Stimulated activated CD8-positive, alpha-beta memory T cell treated with anti-CD3 and anti-CD28 coated beads, Interleukin-4, amount 100 ng/mL, for 4 hours (primary cell): ENCODE measurements at places on chromosomes 11 and 22.

GRCh38 chr11:114128399-114128798 lies 68.9 kb downstream of the ZBTB16 start:
- DNase-seq: no peak

DNA sequence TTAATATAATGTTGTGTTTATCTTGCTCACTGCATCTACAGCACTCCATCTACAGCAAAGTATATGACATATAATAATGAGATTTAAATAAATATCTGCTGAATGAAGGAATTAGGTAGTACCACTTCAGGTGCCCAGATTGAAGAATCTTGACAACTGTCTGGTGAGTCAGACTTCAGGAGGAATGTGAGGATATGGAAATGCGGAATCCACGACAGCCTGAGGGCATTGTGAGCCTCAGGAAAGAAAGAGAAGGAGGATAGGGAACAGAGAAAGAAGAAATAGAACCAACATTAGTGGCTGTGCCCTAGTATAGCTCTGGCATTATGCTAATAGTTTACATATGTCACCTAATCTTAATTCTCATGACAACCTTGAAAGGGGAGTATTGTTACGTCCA lies 304.4 kb downstream of the AASDHPPT start:
- no peak for DNase-seq

- no peak for DNase-seq
Measured at GRCh38 chr11:94739331-94739730, 28.8 kb upstream of the AMOTL1 start.

DNA sequence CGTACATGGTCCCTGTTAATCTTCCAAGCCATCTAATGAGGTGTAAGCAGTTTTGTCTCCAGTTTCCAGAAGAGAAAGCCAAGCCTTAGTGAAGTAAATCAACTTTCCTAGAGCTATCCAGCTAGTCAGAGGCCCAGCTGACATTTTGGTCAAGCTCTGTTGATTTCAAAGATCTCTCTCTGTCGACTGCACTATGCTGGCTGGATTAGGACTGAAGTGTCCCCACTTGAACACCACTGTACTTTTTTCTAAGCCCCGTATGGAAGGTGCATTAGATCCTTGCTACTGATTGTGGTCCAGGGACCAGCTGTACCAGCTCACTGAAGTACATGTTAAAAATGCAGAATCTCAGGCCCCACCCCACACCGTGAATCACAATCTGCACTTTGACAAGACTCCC lies 176.5 kb upstream of the NAV2 start:
- DNase-seq: no peak

DNA sequence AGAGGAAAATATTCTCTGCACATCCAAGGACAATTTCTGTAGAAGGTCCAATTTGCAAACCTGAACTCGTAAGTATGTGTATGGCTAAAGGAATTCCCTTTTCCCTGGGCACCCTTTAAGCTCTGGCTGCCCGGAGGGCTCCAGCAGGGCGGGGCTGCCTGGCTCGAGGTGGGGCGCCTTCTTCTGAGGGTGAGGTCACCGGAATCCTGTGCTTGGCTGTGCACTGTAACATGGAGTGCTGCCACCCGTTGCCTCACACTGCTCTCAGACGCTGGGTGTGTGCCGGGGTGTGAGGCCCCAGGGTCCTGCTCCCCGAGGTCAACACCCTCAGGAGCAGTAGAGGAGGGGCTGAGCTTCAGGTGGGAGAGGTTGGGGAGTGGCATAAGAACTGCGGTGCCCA lies 61.5 kb downstream of the SYN3 start:
- DNase-seq: no peak

GRCh38 chr22:47813661-47814060 lies 1051.2 kb downstream of the TBC1D22A start:
- no peak for DNase-seq

DNA sequence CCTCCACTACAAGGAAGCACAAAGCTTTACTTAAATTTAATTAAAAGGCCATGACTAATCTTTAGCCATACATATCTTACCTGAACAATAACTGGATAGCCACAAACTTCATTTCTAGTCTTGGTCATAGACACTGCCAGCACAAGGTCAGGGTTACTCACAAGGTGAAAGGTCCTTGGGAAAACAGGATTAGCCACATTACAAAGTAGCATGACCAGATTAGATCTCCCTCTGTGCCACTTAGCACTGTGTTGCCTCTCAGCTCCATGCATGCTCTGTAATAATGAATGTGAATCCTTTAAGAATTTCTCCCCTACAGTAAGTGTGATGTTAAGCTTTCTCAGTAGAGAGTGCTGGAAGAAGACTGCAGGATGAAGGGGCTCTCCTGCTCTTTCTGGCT lies 325.1 kb upstream of the MPPED2 start:
- DNase-seq: no peak

DNA sequence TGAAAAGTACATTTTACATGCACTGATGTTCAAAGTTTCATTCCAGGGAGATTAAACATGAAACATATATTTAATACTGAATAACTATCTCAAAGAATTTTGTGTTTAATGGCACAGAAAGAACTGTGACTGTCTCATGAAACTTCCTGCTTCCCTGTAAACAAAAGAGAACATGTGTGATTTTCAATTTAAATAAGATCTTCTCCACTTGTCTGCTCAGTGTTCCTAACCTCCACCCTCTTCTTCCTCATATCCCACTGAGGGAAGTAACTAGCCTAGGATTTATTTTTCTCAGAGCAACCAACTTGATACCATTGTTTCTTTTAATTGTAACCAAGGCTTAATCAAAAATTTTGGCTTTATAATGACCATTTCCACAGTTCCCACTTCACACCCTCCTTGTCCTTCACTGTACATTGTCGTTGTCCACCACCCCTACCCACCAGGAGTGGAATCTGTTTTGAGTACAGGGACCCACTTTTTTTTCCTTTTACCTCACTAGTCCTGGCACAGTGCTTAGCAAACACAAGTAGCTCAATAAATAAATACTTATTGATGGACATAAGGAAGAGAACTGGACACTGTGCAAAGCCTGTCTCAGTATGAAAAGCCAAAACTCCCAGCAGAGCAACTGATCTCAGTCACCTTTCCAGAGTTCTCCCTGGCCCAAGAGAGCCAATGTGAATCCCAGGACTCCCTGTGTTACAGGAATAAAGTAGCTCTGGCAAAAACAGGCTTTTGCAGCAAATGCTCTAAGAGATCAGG lies 4.2 kb downstream of the CPSF7 start:
- DNase-seq: no peak

DNA sequence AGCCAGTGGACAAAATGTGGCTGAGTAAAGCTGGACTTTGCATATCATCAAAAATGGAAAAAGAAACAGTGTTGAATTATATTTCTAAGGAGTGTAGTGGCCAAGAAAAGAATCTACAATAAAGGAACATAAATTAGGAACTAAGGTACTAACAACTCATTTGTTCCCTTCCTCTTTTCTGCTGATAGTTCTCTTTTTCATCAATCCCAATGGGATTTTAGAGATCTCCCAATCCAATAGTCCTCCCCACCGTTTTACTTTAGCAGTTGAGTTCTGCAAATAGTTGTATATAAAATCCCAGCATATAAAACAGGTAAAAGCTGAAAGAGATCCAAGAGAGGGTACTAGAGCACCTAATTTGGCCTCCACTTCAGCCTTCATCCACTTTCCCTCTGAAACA lies 2.0 kb downstream of the PRCP start:
- no peak for DNase-seq

DNA sequence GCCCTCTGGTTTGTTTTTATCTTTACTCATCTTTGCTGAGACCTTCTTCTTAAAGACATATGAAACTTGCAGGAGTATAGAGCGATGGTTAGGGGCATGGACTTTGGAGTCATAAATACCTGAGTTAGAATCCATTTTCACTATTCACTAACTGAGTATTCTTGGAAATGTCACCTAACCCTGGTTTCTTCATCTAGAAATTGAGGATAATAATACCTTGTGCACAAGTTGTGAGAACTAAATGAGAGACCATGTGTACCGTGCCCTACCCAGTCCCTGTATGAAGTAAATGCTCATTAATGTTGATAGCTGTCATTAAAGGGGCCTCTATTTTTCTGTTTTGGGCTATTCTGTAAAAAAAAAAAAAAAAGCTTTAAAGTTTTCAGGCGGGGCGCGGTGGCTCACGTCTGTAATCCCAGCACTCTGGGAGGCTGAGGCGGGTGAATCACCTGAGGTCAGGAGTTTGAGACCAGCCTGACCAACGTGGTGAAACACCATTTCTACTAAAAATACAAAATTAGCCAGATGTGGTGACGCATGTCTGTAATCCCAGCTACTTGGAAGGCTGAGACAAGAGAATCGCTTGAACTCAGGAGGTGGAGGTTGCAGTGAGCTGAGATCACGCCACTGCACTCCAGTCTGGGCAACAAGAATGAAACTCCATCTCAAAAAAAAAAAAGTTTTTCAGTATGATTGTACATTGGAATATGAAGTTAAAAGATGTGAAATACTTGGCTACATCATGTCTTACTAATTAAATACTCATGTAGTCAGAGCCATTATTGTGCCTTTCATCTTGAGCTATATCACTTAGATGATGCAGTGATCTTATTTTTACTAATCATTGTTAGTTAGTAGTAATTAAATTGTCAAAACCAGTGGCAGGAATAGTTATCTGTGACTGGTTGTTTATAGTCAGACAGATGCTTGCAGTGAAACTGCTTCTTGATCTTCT lies 95.0 kb downstream of the AMOTL1 start:
- no peak for DNase-seq

GRCh38 chr11:18495703-18496102 lies 31.0 kb downstream of the TSG101 start:
- DNase-seq: no peak

- DNase-seq: no peak
Measured at GRCh38 chr11:116502641-116503061, 270.1 kb downstream of the BUD13 start.

DNA sequence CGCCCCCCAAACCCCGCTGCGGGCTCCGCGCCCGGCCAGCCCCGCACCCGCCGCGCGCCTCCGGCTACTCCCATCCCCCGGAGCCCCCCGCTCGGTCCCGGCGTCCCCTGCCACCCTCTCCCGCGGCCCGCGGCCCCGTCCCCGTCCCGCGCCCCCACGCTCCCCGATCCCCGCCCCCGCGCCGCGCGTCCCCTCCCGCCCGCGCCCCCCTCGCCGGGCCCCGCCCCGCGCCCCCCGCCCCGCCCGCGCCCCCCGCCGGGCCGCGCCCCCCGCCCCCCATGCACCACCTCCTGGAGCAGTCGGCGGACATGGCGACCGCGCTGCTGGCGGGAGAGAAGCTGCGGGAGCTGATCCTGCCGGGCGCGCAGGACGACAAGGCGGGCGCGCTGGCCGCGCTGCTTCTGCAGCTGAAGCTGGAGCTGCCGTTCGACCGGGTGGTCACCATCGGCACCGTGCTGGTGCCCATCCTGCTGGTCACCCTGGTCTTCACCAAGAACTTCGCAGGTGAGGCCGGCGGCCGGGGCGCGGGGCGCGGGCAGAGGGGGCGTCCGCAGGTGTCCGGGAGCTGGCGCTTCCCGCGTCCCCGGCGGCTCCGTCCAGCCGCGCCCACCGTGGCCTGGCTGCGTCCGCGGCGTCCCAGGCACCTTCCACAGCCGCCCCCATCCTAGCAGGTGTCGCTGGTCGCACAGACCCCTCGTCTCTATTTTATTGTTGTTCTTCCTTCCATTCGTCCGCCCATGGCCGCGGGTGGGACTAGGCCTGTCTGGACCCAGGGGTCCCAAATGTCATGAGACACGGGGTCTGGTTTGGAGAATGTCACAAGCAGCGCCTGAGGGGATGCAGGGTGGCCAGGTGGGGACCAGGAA lies at the start of gene PANX2:
Gene PANX2, plus strand, starts transcription at position 279 of the 866 bp plus-strand sequence. Its CDS starts 0 bp downstream, at position 279.
- no peak for DNase-seq

DNA sequence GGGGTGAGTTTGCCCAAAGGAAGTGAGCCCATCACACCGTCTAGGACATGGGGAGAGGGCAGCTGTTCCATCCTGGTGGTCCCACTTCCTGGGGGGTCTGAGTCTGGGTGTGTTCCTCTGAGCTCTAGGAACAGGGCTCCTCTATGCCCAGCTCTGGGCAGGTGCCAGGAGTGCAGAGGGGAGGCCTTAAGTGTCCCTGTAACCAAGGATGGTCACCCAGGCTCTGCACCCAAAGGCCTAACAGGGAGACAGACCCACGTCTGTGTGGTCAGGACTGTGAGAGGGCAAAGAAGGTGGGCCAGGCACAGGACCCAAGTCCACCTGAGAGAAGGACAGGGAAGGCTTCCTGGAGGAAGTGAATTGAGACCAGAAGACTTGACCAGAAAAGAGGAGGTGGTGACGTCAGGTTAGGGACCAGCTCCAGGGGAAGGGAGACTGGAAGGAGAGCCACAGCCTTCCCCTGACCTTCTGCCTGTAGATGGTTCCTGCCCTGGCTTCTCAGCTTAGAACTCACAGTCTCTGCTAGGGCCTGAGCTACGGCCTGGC lies 11.3 kb upstream of the TCF20 start:
- DNase-seq: no peak

DNA sequence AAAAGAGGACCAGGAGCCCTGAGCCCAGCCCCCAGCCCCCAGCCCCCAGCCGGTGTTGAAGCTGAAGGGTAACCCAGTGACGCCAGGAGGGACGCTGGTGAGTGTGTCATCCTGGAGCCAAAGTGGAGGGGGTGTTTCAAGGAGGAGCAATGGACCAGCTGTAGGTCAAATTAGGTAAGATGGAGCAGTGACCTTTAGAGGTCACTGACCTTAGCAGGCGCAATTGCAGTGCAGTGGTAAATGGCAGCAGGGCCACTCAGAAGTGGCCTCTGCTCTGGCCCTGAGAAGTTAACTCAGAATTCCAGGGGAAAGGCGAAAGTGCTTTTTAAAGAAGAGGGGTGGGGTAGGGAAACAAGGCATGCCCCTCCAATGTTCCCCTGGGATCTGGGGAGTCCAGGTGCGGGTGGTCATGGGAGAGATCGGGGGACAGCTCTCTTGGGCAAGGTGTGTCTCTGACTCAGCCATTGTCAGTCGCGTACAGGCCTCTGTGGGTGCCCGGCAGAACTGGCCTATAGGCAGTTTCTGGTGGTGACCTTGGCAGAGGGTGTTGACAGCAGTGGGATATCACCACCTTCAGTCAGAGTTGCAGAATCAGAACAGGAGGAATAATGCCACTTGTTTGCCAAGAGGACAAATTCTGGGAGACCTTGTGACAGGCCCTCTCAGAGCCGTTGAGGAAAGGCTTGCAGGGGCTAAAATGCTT lies 50.3 kb upstream of the TIMP3 start:
- no peak for DNase-seq

- no peak for DNase-seq
Measured at GRCh38 chr11:72720784-72721183, 31.4 kb downstream of the ARAP1 start.

DNA sequence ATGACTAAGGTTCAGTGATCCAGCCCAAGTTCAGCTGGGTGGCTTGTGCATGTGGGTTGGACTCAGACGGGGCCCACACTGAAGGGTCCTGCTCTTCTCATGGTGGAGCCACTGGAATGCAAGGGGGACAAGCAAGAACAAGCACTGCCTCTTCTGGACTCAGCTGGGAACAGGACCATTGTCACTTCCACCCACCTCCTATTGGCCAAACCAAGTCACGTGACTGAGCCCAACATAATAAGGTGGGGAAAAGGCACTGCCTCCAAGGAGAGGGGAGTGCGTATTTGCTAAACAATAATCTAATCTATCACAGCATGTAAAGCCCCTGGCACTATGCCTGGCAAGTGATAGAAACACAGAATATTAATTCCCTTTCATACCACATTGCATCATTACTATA lies 87.1 kb downstream of the CHST1 start:
- DNase-seq: no peak
